ENCODE measurements at places on chromosomes 12 and 14. TPM values are rescaled to one million over a fixed set of nuclear protein-coding genes. Genes with fewer than 3 reads are reported as not detected.

DNA sequence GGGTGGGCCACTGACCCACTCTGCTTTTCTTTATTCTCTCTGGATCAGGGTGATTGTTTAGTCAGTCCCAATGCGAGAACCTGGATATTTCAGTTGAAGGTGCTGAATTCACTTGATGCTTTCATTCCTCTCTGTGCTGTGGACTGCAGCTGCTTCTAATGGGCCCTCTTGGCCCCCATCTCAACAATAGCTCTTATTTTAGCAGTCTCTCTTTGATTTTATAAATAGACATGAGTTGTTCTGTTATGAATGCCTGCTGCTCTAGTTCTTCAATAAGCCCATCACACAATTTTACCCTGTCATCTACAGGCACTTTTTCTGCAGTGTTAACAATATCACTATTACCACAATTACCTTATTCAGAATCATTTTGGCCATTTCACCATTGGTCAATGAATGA, 54.1 kb upstream of the YARS2 start:
- DNase-seq = no peak

DNA sequence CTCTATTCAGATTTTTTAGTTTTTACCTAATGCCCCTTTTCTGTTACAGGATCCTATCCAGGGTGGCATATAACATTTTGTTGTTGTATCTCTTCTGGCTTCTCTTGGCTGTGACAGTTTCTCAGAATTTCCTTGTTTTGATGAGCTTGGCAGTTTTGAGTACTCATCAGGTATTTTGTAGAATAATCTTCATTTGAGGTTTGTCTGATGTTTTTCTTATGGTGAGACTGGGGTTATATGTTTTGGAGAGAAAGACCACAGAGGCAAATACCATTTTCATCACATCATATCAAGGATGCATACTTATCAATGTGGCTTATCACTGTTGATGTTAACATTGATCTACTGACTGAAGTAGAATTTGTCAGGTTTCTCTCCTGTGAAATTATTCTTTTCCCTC, 14.0 kb upstream of the LYZ start:
- DNase-seq = no peak

- DNase-seq = no peak
These were observed 91.9 kb downstream of the DPF3 start for GRCh38 chr14:72801836-72802587.

GRCh38 chr12:92690601-92691000, 12.2 kb upstream of the PLEKHG7 start:
- no peak for DNase-seq

GRCh38 chr12:91577586-91578539, 395.2 kb upstream of the DCN start:
- no peak for DNase-seq

Gene KCNJ8
- 5.3 TPM for polyA plus RNA-seq

Gene SOAT2
- polyA plus RNA-seq = not detected

GRCh38 chr12:72746048-72746447, 473.9 kb downstream of the TRHDE start:
- DNase-seq = no peak

Gene KRT75
- not detected for polyA plus RNA-seq

Gene PKP2
- not detected for polyA plus RNA-seq

DNA sequence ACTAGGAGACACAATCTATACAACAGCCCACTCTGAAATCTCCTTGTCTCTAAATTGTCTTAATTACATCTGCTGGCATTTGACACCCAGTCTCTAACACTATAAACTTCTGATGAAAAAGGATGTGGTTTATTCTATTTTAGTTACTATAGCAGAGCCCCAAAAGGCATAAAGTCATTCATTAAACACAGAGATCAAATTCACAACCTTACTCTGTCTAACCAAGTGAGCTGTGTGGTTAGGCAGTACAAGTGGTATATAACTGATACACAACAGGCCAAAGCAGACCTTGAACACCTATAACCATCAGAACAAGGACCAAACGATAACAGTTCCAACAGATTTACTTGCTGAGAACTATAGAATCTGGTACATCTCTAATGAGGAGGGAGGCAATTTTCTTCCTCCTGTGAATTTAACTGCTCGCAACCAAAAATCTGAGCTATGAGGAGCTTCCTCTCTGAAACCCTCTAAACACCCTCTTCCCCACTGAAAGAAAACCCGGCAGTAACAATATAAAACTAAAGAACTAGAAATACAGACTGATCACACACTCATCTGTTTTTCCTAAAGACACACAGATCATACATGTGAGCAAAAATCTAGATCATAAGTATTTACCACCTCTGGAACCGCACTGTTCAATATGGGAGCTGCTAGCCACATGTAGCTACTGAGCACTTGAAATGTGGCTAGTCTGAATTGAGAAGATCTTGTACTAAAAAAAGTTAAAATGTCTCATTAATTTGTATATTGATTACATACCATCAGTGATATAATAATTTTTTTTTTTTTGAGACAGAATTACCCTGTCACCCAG, 17.7 kb downstream of the SPPL3 start:
- DNase-seq = no peak

Gene LAG3
- polyA plus RNA-seq = 0.33 TPM

DNA sequence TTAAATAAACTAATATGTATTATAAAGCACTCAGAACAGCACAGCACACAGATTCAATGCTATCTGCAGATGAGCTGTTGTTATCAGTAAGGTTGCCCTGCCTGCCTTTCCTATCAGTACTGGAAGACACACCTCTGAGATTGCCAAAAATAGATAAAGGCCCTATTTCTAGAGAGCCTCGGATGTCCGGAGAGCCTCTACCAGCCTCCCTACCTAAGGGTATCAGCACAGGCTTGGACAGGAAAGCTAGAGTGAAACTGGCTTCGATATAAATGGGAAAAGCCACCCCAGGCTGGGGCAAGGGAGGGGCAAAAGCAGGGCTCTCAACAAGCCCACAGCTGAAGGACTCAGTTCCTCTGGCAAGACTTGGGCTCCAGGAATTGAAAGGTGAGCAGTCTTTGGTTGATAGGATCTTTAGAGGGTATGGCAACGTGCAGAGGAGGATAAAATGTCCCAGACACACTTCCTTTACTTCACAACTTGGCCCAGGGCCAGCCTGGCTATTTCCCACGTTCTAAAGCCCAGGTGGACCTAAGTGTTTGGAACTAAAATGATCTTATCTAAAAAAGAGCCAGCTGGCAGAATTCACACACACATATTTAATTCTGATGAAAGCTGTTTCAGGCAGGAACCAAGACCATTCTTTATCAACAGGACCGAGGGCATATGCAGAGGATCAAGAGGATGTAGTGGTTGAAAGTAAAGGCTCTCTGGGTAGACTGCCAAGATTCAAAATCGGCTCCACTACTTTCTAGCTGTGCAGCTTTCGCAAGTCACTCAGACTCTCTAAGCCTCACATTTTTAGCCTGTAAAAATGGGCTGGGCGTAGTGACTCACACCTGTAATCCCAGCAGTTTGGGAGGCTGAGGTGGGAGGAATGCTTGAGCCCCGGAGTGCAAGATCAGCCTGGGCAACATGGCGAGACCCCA, 37.8 kb upstream of the ITPR2 start:
- DNase-seq = peak; percentile 23

Gene OR10A7
- polyA plus RNA-seq = not detected

DNA sequence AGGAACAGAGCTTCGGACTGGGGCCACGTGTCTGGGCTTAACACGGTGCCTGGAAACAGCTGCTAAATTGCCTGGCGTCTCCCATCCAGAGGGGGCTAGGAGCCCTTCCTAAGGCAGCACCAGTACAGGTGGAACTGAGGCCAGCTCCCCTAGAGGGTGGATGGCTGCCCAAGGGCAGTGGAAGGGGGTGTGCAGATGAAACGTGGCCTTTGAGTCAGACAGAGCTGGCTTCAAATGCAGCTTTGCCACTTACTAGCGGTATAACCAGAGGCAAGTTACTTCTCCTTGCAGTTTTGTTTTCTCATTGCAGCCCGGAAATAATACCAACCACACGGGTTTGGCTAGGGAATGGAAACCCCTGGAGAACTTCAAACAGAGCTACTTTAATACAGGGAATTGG, 59.3 kb upstream of the SLC24A4 start:
- no peak for DNase-seq

- peak; percentile 46 for DNase-seq
These were observed 78.8 kb downstream of the TMCC3 start for GRCh38 chr12:94571556-94571955.

DNA sequence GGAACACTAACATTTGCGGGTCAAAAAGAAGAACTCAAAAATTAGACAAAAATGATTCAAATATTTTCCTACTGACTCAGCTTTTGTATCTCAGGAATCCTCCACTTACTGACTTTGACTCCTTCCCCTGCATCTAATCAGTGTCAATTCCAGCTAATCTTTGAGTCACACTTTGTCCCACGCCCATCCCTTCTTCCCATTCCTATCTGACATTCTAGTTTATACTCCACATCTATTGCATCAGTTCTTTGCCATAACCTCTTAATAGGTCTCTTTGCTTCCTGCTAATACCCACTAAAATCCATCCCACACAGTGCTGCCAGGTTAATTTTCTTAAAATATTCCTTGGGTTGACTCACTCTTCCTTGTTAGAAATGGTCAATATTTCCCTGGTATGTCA, 19.1 kb downstream of the BBS10 start:
- DNase-seq = no peak

- DNase-seq = peak; percentile 15
These were observed 4.6 kb downstream of the AHNAK2 start for GRCh38 chr14:104973385-104974145.

Gene PZP
- not detected for polyA plus RNA-seq

Gene GPD1
- polyA plus RNA-seq = 0.04 TPM

DNA sequence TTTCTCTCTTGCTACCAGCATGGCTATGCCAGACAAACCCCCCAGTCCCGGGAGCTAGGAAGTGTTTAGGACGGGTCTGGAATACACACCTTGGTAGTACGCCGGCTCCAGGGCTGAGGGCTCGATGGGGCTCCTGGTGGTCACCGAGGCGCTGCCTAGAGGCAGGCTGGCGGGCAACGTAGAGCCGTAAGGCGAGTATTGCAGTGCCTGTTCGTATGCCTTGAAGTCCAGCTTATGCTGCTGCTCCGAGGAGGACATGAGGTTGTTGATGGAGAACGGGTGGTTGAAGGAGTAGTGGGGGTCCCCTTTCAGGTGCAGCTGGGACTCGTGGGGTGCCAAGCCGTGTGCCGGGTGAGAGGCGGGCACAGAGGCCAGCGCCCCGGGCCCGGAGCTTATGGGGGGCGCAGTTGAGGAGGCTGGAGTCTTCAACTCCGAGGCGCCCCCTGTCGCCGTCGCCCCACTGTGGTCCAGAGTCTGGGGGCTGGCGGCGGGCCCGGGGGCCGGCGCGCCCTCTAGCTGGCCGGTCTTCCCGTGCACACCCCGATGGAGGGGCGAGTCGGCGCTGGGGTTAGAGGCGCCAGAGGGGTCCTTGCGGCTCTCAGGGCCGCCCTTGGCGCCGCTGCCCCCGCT, 3.6 kb downstream of the FOXA1 start:
- DNase-seq = no peak

GRCh38 chr12:79164890-79165289, 300.3 kb downstream of the SYT1 start:
- no peak for DNase-seq

DNA sequence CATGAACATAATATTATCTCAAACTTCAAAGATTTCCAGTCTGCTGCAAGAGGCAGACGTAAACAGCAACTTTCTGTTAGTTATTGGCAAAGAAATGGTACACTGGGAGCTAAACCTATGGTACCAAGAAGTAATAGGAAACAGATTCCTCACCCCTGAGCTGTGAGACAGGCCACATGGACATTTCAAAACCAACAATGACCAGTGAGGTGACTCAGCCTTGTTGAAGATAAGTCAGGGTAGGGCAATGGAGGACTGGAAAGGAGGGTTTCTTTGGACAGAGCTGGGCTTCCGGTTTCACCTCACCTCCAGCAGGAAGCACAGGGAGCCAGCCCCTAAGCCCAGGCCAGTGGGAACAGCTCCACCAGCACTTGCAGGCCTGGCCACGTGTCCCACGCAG, 1320.5 kb downstream of the AACS start:
- DNase-seq = no peak

Gene RPGRIP1
- polyA plus RNA-seq = not detected

- no peak for DNase-seq
These were observed 120.9 kb downstream of the TMEM132C start for GRCh38 chr12:128387811-128388422.

DNA sequence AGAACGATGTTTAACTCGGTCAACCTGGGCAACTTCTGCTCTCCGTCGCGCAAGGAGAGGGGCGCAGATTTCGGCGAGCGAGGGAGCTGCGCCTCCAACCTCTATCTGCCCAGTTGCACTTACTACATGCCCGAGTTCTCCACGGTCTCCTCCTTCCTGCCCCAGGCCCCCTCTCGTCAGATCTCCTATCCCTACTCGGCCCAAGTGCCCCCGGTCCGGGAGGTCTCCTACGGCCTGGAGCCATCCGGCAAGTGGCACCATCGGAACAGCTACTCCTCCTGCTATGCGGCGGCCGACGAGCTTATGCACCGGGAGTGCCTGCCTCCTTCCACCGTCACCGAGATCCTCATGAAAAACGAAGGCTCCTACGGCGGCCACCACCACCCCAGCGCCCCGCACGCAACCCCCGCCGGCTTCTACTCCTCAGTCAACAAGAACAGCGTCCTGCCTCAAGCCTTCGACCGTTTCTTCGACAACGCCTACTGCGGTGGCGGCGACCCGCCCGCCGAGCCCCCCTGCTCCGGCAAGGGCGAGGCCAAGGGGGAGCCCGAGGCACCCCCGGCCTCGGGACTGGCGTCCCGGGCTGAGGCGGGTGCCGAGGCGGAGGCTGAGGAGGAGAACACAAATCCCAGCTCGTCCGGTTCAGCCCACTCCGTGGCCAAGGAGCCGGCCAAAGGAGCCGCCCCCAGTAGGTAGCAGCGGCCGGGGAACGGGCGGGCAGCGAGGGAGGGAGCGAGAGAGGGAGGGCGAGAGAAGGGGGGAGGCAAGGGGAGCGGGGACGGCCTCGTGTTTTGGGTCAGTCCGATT, 513 bp downstream of the HOXC11 start:
- no peak for DNase-seq

DNA sequence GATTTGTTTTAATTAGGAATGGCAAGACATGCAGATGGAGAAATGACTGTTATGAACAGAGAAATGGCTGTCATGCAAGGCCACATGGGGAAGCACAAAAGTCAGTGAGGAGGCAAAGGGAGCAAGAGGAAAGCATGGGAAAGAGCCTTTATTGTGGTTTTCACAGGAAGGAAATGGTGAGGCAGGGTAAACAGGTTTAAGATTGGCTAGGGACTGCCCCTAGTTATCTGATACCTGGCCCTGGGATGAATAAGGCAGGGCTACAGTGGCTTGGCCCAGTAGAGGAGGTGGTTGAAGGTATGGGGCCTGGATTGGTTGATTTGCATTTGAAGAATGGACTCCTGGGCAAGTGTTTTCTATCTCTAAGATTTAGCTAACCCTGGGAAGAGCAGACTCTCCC, 168.7 kb upstream of the CNOT2 start:
- DNase-seq = no peak

Gene LRCOL1
- 0.11 TPM for polyA plus RNA-seq

DNA sequence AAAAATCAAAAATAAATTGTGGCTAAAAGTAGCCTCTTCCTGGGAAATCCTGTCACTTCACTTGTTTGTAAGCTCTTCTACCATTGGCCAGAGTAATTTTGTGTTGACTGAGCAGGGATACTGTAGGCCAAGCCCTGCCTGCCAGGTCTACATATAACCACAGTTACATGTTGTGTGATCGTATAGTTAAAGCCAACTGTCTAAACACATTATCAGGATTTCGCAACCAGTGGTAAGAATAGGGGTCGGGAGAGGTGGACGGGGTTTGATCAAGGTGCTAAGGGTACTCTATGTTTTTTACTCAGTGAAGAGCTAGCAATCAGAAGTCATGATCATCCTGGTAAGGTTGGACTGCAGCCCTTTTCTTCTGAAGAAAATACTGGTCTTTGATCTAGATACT, 13.4 kb downstream of the ANKRD13A start:
- DNase-seq = no peak
